ENCODE measurements at places on chromosomes 3 and 15.

DNA sequence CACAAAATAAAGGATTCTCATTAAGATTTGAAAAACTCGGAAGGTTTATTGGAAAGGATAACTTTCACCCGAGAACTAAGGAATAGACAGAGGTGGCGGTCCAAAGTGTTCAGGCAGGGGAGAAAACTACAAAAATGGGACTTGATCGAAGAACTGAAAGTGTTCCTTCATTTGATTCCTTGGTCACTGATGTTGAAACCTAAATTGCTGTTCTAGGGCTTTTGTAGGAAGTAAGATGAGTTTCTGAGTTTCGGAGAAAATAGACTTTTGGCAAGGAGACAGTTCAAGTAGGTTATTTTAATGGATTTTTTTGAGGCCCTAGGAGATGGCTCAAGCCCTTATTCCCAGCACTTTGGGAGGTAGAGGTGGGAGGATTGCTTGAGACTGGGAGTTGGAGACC lies 1.4 kb downstream of the TRIP4 start:
- no peak for DNase-seq

GRCh38 chr3:57805266-57805665 lies 49.2 kb downstream of the SLMAP start:
- no peak for DNase-seq

GRCh38 chr3:51355891-51356578 lies 29.1 kb upstream of the MANF start:
- DNase-seq: no peak

GRCh38 chr3:69639851-69640250 lies 99.4 kb upstream of the MITF start:
- DNase-seq: no peak

DNA sequence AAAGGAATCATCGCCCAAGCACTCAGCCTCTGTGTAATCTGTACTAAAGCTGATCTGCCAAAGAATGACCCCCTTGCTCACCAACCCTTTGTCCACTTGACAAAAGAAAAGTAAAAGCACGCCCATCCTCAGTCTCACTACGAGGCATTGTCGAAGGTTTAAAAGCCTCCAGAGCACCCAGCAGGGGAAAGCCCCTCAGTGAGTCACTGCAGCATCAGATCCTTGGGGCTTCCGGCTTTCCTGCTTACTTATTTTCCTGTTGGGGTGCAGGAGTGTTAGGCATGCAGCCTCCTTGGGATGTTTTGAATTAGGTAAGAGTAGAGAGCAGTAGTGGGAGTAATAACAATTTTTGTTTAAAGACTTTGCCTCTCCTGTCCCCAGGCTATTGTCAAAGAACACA lies 216.1 kb downstream of the MTHFS start:
- peak; percentile 47 for DNase-seq

All from Caki2 (cell line).